ENCODE measurements at places on chromosomes 3 and 15.

DNA sequence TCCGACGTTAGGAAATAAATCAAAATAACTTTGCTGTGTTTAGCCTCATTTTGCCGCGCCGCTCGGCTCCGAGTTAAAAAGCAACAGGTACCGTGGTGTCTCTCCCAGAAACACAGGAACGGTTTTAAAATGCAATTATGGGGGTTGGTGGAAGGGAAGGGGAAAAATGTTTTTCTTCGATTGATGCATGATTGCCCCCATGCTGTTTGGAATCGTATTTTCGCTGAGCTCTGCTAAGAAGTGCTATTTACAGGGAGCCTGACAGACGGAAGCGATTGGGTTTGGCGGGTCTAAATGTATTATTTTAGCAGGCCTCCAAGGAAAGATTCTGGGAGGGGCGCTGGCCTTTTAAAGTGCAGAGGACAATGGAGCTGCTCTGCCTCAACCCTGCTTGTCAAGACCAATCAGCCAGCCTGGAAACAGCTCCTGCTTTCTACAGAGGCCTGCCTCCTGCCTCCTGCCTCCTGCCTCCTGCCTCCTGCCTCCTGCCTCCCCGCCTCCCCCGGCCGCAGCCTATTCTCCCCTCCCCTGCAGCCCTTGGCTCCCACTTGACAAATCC is 156.7 kb upstream of the TLE3 start:
- no peak for DNase-seq

GRCh38 chr3:98532275-98532637 is 478 bp downstream of the GPR15 start:
- no peak for DNase-seq

- peak; percentile 58 for DNase-seq
Measured at GRCh38 chr3:120561251-120562045, 34.7 kb upstream of the NDUFB4 start.

DNA sequence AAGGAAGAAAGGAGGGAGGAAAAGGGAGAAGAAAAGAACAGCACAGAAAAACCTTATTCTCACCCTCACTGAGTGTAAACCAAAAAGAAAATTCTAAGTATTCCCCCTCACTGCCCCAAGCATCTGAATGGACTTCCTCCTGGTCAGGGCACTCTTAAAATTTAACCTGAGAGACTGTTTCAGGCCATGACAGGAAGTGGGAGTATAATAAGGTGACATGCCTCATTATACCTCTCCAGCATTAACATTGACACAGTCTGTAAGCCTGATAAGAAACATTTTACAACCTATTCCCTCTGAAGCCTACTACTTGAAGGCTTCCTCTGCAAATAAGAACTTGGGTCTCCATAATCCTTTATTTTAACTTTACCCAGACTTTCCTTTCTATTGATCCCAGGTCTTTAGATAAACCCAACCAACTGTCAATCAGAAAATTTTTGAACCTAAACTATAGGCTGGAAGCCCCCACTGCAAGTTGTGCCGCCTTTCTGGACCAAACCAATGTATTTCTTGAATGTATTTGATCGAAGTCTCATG is 41.7 kb downstream of the SLCO2A1 start:
- DNase-seq, result no peak

GRCh38 chr3:45819543-45819942 is 22.4 kb downstream of the LZTFL1 start:
- no peak for DNase-seq

DNA sequence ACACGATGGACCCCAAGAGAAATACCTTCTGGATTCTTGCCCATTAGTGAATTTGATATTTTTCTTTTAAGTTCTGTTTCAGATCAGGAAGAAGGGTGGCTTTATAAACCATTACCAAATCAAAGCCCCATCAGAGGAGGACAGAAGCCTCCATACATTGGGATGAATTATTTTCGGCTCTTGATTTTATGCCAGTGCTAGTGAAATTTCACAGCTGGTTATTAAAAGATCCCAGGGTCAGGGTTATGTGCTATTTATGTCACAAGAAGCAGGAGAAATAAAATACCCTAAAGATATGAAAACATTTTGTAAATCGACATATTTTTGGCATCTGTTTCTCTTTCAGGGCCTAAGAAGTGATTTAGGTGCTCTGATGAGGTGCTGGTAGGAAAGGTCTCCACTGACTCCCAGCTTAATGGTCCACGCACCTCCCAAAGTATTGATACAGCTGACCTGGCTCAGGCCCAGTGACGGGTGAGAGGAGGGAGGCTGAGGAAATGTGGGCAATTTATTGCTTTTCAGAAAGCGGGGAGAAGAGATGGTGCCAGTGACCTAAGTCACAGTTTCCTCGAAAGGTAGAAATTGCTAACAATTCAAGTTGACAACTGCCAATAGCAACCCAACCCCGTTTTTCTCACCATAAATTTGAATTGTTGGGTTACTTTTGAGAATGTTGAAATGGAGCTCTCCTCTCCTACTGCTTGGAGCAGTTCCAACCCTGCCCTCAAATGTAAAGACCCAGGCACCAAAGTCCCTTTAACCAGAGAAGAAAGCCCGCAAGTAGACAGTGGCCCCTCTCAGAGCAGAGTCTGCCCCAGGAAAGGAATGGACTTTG is 315.6 kb upstream of the NR2E3 start:
- no peak for DNase-seq

GRCh38 chr15:68518046-68518445 is 60.7 kb upstream of the CORO2B start:
- no peak for DNase-seq

GRCh38 chr3:6504347-6504746 is 356.6 kb upstream of the GRM7 start:
- no peak for DNase-seq

GRCh38 chr15:70047386-70048197 is 50.1 kb downstream of the TLE3 start:
- no peak for DNase-seq

- no peak for DNase-seq
Measured at GRCh38 chr3:150057227-150057626, 86.5 kb upstream of the PFN2 start.

DNA sequence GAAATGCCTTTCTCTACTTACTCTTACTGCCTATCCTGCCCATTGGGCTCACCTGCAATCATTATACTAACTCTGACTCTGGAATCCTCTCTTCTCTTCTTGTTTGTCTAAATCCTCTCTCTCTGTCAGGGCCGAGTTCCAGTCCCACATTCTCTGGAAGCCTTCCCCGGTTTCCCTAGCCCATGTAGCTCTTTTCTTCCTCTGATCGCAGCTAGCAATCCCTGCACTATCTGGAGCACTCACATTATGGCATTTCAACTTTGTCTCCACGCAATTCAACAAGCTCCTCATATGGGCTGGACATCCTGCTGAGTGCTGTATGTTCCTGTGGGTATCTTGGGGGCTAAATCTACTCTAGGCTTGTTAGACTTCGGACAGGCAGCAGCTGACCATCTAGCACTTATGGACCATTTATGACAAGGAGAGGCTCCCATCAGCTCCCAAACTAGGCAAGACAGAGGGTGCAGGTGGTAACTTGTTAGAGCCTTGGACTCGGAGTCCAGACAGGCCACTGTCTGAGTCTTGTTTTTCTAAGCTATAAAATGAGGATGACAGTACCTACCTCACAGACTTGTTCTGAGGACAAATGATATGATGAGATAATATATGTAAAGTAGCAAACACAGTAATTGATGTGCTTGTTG is 58.3 kb downstream of the EPHB3 start:
- DNase-seq, result no peak

DNA sequence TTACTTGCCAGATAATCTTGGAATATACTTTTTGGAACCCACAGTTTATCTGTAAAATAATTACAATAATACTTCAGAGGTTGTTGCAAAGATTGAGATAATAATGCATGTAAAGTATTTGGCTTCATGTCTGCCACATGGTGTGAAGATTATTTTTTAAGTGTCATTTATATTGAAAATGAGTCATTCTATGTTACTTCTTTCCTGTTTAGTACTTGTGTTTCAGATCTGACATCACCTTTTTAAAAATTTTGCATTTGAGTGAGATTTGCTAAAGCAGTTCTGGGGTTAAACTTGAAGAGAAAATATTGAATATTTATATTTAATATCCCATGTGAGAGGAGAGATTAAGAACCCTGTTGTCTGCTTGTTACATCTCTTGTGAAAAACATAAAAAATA is 31.2 kb downstream of the IQGAP1 start:
- no peak for DNase-seq
